ENCODE measurements at places on chromosomes 6 and 20.
A peak's percentile ranks its signal among the peaks of the same experiment; 100 is the strongest.

DNA sequence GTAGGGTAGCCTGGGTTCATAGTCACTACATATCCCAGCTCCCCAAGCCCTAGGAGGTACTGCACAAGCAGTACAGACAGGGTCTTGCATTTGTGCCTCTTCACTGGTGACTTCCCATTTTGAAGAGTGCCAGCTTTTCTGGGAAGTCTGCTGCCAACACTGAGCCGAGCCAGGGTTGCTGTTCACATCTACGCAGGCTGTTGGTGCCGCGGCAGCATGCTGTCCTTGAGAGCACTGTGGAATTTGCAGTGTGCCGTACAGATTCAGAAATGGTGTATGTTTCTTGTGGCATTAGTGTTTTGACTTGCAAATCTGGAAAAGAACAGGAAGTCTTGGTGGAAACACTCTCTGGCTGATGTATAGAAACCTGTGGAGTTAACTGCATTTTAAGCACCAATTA lies 67.5 kb downstream of the JARID2 start:
- DNase-seq, result no peak

- no peak for DNase-seq
Observed at GRCh38 chr6:77383026-77383425, 80.3 kb downstream of the HTR1B start.

GRCh38 chr6:56798163-56798562 lies 155.5 kb upstream of the DST start:
- DNase-seq, result no peak

GRCh38 chr6:13924146-13924948 lies 405 bp upstream of the RNF182 start:
- DNase-seq, result peak; percentile 88

DNA sequence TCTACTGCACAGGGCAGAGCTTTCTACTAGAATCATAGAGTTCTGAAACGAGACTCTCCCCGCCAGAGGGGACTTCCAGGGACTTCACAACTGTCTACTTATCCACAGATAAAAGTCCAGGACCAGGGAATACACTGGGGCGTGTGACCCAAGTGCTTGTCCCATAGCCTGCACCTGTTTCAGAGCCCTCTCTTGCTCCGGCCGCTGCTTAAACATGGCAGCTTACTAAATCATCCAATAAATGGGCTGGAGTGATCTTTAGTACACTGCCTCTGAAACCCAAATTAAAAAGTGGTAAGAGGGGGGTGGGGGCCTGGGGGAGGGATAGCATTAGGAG lies 8.9 kb upstream of the RAB44 start:
- no peak for DNase-seq

DNA sequence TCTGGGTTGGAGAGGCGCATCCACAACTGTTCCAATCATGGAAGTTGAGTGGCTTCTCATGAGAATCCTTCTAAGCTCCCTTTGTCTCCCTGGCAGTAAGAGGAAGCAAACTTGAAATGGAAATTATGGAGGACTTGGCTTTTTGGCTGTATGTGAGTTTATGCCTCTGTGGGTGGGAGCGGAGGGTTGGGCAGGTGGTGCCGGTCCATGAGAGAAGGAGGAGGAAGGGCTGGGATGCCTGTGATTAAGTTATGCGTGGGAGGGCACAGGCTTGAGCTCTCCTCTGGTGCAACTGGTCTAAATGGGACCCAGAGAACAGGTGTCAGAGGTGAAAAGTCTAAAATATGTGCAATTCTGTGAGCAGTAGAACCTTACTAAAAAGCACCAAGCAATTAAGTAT lies 2.2 kb downstream of the PHACTR3 start:
- no peak for DNase-seq

DNA sequence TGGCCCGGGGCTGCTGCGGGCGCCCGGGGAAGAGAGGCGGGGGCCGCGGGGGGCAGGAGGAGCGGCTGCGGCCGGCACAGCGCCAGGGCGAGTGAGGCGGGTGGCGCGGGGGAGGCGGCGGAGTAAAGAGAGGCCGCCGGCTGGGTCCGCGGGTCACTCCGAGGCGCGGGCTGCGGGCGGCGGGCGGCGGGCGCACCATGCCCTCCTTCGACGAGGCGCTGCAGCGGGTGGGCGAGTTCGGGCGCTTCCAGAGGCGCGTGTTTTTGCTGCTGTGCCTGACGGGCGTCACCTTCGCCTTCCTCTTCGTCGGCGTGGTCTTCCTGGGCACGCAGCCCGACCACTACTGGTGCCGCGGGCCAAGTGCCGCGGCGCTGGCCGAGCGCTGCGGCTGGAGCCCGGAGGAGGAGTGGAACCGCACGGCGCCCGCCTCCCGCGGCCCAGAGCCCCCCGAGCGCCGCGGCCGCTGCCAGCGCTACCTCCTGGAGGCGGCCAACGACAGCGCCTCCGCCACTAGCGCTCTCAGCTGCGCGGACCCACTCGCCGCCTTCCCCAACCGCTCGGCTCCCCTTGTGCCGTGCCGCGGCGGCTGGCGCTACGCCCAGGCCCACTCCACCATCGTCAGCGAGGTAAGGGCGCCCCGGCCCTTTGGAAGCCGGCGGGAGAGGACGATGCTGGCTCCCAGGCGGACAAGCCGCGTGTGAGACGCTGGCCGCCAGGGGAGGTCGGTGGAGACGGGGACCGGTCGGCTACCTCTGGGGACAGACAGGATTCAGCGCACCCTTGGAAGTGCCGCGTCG lies at the start of gene SLC22A3:
Gene SLC22A3, plus strand, starts transcription at position 156 of the 797 bp plus-strand sequence. Its CDS starts 42 bp downstream, at position 198.
- DNase-seq, result peak; percentile 71

DNA sequence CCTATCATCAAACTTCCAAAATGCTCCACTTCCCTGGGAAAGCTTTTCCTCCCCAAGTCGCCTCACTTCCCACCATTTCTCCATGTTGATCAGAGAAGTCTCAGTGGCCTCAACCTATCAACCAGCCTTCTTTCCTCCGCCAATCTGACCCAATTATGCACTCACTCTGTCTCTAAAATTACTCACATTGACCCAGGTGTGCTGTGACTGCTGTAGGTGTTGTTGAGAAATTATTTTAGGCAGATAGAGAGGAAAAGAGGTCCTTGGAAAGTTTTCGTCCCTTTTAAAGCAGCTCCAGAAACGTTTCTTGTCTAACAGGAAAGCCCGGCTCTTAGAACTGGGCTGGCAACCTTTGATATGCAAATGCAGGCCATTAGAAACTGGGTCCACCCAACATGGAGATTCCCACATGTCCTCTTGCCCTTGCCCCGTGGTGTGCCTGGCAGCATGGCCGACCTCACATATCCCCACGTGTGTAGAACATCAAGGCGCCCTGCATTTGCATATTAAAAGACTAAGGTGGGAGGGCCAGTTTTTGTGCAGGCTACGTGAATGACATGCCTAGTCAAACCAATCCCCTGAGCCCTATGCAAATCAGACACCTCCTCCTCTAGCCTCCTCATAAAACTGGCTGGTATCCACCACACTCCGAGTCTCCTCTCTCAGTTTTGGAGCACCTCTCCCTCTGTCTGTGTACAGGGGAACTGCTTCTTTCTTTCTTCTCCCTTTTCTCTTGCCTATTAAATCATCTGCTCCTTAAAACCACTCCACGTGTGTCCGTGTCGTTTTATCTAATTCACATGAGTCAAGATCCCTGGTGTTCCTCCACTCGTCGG lies 12.9 kb downstream of the IPCEF1 start:
- peak; percentile 59 for DNase-seq

- no peak for DNase-seq
Observed at GRCh38 chr6:9140951-9141460, 705.7 kb upstream of the SLC35B3 start.

GRCh38 chr6:24076011-24076410 lies 50.0 kb upstream of the NRSN1 start:
- DNase-seq, result no peak

DNA sequence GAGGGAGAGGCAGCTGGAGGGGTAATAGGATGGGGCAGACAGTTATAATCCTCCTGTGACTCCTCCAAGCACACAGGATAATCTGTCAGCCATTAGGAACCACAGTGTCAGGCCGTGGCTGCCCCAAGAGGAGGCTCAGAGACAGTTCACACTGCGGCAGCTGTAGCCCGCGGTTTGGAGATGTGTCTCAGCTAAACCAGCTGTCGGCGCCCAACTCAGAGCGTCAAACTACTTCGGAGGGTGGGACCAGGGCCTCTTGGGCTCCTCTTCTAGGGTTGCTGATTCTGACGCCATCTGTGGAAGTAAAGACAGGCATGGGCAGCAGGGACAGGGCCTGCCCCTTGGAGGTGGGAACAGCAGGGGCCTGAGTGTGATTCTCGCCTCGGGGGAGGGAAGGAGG lies 309.8 kb downstream of the CDC5L start:
- peak; percentile 50 for DNase-seq

- no peak for DNase-seq
Observed at GRCh38 chr6:142909686-142910085, 35.3 kb downstream of the HIVEP2 start.

DNA sequence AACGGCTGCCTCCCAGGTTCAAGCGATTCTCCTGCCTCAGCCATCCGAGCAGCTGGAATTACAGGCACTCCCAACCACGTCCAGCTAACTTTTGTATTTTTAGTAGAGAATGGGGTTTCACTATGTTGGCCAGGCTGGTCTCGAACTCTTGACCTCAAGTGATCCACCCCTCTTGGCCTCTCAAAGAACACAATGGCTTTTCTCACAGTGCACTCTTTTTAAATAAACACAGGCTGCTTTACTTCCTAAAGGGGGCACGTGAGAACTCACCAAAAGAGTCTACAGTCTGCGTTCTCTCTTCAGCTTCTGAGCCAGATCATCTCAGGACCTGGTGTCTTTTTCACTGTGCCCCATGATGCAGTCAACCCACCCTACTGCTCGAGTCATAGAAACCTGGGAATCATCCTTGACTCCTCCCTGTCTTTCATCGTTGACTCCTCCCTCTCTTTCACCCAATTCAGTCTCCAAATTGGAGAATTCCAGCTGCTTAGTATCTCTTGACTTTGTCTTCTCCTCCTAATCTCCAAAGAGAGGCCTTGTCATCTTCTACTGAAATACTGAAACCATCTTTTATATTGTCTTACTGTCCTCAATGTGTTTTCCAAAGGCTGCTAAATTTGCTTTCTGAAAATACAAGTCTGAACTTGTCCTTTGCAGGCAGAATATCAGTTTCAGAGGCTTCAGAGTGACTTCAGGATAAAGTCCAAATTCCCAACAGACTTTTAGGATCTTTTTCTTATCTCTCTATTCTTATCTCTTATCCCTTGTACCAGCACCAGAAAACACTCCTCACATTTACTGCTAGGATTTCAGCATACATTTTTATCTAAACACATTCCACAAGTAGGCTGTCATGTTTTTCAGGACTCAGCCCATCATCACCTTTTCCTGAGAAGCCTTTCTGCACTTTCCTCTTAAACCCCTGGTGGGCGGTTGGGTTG lies 323.4 kb downstream of the SYNE1 start:
- DNase-seq, result no peak

DNA sequence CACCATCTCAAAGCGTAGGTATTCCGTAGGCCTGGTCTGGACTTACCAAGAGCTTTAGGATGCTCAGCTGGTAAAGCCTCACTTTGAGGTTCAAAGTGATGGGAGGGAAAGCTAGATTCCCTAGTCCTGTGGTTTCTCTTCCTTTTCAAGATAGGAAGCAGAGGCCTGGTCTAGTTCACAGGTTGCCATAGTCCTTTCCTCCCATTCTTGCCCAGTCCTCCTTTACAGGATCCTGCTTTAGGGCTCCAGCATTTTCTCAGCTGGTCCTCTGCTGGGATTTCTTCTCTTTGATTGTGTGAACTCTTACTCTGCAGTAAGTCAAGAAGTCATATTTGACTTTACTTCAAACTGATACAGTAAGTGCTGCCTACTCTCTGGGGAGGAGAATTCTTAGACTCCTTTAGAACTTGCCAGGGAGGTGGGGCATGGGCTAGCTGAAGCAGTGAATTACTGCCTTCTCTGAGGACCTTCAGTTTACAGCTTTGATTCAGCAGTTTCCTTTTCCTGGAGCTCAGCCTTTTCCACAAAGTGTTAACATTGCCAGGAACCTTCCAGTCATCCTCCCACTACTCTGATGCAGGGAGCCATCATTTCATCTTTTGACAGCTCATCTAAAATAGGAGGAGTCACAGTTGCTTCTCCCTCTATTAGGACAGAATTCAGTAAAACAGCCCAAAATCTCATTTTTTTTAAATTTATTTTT lies 42.8 kb upstream of the PLCG1 start:
- no peak for DNase-seq

DNA sequence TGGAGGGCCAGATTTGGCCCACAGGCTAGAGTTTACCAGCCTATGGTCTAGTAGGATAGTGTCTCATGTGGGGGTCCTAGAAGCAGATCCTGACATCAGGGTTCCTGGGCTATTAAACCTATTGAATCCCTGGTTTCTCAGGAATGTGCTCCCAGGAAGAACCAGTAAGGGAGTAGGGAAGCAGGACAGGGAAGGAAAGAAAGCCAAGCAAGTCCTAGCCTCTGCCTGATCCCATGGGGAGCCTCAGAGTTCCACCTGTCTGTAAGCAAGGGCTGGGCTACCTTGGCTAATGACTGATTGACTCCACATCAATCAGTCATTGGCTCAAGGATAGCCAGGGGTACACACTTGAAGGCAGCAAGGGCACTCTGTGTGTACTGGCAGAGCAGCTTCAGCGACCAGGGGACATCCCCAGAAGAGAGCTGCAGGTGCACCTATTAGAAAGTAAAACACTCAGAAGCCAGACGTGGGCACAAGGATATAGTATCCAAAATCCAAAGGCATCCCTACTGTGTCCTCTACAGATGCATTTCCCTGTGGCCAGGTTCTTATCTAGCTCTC lies 309.5 kb downstream of the TSHZ2 start:
- DNase-seq, result no peak

DNA sequence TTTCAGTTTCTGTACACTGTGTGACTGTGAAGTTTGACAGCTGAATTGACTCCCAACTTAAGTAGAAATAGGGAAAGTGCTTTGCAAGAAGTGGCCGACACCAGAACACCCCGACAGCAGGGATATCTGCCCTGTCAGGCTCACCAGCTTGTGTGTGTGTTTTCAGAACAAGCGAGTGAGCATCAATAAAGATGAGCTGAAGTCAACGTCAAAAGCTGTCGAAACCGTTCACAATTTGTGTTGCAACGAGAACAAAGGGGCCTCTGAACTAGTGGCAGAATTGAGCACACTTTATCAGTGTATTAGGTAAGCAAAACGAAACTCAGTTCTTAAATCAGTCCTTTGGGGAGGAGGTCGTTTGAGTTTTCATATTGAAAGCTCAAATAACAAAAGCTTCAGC lies 10.7 kb downstream of the NELFCD start:
- DNase-seq, result no peak

GRCh38 chr20:32179515-32179914 lies 28.0 kb downstream of the PLAGL2 start:
- DNase-seq, result no peak

GRCh38 chr6:112886415-112886814 lies 539.3 kb downstream of the RFPL4B start:
- no peak for DNase-seq

GRCh38 chr6:67909354-67909753 lies 725.7 kb upstream of the ADGRB3 start:
- no peak for DNase-seq

DNA sequence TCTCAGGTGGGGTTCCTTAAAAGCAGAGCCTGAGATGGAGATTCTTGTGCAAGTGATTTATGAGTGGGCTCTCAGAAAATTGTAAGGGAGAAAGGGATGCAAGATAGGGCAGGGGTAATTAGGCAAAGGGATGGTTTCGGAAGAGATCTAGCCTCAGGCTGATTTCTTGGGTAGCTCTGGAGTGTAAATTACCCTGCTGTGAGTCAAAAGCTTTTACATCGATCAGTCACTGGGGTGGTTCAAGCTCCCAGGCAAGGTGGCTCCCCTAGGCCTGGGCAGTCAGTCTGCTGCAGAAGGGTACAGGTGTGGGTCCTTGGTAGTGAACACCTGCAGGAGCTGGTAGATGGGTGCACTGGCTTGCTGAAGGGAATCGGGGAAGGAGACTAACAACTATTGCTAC lies 11.1 kb upstream of the PM20D2 start:
- DNase-seq, result no peak
